Aorta (tissue), 5 donors: ENCODE measurements at places on chromosomes 2 and 18. TPM values are rescaled to one million over a fixed set of nuclear protein-coding genes. Genes with fewer than 3 reads are reported as not detected.

CAPN13 gene
- total RNA-seq = not detected

GRCh38 chr2:232286001-232286868, 92.3 kb upstream of the ALPP start:
- no peak for DNase-seq
- no peak overlapping the region for H3K27ac ChIP-seq
- no peaks in the 10 kb centered on the region for H3K4me1 ChIP-seq
- H3K36me3 ChIP-seq = peaks cover 1% of the 10 kb centered on the region
- H3K27me3 ChIP-seq = no peaks in the 10 kb centered on the region

DNA sequence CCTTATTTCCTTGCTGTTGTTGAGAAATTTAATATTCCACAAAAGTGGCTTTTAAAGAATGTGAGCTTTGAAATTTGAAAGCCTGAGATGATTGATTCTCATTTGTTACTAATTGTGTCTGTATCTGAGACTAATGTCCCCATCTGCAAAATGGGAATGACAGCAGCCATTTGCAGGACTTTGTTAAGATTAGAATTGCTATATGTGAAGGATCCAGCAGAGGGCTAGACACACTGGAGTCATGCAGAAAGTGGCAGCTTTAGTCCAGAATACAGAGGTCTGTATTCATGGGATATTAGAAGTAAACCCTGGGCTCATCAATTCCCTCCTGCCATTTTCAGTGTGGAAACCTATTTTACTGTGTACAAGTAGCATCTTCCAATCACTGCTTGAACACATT, 296.5 kb upstream of the GYPC start:
- H3K4me1 ChIP-seq = no peaks in the 10 kb centered on the region
- H3K36me3 ChIP-seq = no peaks in the 10 kb centered on the region
- no peak overlapping the region for H3K27ac ChIP-seq
- no peak for DNase-seq

DNA sequence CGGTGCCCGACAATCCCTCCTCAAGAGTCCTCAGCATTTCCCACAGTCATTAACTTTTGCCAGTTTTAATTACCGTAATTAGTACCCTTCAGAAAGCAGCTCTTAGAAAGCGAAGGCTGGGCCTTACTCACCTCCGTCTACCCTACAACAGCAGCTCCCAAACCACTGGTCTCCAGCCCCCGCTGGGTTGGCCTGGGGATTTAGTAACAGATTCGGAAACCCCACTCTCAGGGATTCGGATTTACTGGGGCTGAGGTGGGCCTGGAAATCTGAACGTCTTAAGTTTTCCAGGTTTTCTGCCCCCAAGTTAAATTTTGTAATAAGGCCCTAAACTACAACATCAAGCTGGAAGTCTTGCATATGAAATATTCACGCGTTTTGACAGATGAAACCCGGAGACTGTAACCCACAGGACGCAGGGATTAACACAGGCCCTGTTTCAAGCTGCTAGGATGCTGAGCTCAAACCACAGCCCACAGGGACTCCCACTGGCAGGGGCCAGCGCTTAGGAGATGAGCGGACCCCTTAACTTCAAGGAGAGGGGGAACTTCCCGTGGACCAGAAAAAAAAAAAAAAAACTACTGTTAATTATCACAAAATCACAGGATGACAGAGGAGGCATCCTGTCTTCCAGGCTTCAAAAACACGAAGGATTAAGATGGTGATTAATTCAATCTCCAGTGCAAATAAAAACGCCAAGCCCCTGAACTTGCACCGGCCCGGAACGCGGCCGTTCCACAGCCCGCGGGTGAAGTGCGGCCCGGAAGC, 985 bp downstream of the ILKAP start:
- H3K27me3 ChIP-seq = no peaks in the 10 kb centered on the region
- H3K36me3 ChIP-seq = no peaks in the 10 kb centered on the region
- DNase-seq = no peak
- peak overlapping the region; percentile 99 for H3K27ac ChIP-seq
- peak overlapping the region; percentile 99 for H3K4me3 ChIP-seq
- peaks cover 5% of the 10 kb centered on the region for H3K4me1 ChIP-seq

GRCh38 chr18:21391074-21391673, 149.1 kb downstream of the GREB1L start:
- peaks cover 3% of the 10 kb centered on the region for H3K4me1 ChIP-seq
- no peak overlapping the region for H3K4me3 ChIP-seq
- no peak for DNase-seq
- H3K27ac ChIP-seq = no peak overlapping the region
- no peaks in the 10 kb centered on the region for H3K36me3 ChIP-seq
- H3K27me3 ChIP-seq = no peaks in the 10 kb centered on the region

PSMA8 gene
- total RNA-seq = not detected

PRKAG3 gene
- 0.19 TPM for total RNA-seq

IL1F10 gene
- not detected for total RNA-seq

DNA sequence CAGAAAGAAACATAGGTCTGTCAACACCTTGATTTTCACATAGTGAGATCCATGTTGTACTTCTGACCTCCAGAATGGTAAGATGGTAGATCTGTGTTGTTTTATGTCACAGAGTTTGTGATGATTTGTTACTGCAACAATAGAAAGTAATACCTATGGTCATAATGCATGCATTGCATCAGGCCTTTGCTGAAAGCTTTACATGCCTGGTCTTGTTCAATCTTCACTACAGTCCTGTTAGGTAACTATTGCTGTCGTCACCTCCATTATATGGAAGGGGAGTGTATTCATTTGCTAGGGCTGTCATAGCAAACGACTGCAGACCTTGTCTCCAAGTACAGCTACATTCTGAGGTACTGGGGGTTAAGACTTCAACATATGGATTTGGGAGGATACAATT, 243.5 kb downstream of the ANAPC1 start:
- no peak for DNase-seq
- no peaks in the 10 kb centered on the region for H3K36me3 ChIP-seq
- no peaks in the 10 kb centered on the region for H3K27me3 ChIP-seq
- no peak overlapping the region for H3K4me3 ChIP-seq
- H3K4me1 ChIP-seq = no peaks in the 10 kb centered on the region

DNA sequence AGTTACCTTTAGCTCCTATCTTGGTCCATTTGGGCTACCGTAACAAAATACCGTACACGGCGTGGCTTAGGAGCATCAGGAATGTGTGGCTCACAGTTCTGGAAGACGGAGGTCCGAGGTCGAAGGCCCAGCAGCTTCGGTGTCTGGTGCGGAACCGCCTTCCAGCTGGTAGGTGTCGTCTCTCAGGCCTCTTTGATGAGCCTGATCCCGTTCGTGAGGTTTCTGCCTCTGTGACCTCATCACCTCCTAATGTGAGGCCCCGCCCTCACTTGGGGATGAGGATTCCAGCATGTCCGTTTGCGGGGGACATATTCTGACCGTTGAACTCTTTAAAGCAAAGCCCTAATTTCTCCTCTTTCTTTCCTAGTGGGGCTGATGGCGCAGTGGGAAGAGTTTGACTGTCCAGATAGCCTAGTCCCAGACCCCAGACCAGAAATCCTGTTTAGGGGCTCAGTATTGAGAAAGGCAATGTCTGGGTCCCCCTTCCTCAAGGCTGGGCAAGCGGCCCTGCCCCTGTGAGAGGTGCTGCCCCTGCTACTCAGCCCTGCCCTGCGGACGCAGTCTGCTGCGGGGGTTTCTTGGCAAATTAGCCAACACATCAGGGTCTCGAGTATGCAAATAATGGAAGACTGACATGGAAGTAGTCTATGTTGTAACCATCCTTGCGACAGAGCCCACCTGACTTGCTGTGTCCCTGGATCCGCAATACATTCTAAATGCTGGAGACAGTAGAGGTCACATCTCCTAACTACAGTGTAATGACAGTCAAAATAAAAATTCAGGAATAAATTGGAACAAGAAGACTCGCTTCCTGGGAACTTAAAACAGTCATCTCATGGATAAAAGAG, 128.0 kb downstream of the ASB1 start:
- no peaks in the 10 kb centered on the region for H3K4me1 ChIP-seq
- H3K27ac ChIP-seq = no peak overlapping the region
- no peak overlapping the region for H3K4me3 ChIP-seq
- no peaks in the 10 kb centered on the region for H3K27me3 ChIP-seq

DNA sequence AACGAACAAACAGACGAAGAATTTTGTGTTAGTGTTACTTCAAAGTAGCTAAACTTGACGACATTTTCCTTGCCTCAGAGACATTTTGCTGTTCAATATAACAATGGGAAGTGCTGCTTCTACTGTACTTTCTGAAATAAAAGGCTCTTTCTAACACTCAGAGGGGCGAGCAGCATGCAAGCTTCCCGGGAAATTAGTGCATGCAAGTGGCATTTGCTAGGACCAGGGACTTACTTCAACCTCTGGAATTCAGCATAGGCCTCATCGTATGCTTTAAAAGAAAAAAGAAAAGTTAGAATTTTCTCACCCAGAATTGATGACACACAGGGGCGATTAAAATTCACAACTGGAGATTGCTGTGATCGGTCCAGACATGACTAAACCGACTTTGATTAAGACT, 62.5 kb upstream of the LPIN2 start:
- no peaks in the 10 kb centered on the region for H3K4me1 ChIP-seq
- no peak for DNase-seq
- H3K27ac ChIP-seq = no peak overlapping the region

DNA sequence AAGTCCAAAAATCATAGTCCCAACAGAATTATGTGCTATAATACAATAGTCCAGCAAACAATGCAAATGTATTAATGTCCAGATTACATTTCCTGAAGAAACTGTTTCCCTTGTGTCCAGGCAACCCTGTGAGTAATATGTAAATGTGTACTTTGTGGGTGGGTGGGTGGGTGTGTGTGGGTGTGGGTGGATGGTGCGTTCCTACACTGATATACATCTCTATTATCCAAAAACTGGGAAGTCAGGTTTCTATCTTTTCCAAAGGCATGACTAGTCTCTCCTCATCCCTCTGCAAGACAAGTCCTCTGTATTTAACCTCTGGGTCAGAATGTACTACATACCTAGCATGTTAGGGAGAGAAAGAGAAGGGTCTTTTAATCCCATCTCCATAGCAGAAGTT, 71.6 kb downstream of the LNPK start:
- no peak overlapping the region for H3K4me3 ChIP-seq
- no peak overlapping the region for H3K27ac ChIP-seq
- no peaks in the 10 kb centered on the region for H3K4me1 ChIP-seq
- H3K27me3 ChIP-seq = no peaks in the 10 kb centered on the region

DNA sequence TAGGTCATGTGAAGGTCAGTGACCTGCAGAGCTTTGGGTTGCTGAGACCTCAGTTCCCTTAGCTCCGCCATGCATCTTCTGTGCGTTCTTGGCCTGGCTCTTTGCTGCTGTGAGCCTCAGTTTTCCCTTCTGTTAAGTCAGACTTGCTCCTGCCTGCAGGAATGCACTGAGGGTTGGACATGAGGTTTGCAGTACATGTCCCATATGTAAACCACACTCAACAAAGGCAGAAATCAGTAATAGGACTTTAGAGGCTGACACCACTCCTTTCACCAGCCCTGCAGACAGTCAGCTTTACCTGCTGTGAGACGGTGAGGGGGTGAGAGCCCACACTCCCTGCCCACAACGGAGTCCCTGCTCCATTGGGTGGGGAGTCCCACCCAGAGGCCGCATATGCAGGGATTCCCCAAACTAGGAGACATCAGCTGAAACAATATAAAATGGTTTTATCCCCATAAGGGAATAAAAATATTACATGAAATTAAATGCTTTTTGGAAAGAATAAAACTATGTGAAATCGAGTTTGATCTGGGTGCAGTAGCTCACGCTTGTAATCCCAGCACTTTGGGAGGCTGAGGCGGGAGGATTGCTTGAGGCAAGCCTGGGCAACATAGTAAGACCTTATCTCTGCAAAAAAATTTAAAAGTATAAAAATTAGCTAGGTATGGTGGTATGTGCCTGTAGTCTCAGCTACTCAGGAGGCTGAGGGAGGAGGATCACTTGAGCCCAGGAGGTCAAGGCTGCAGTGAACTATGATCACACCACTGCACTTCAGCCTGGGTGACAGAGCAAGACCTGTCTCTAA, 55.1 kb downstream of the MYO7B start:
- no peaks in the 10 kb centered on the region for H3K36me3 ChIP-seq
- H3K4me3 ChIP-seq = no peak overlapping the region
- H3K27ac ChIP-seq = no peak overlapping the region

DNA sequence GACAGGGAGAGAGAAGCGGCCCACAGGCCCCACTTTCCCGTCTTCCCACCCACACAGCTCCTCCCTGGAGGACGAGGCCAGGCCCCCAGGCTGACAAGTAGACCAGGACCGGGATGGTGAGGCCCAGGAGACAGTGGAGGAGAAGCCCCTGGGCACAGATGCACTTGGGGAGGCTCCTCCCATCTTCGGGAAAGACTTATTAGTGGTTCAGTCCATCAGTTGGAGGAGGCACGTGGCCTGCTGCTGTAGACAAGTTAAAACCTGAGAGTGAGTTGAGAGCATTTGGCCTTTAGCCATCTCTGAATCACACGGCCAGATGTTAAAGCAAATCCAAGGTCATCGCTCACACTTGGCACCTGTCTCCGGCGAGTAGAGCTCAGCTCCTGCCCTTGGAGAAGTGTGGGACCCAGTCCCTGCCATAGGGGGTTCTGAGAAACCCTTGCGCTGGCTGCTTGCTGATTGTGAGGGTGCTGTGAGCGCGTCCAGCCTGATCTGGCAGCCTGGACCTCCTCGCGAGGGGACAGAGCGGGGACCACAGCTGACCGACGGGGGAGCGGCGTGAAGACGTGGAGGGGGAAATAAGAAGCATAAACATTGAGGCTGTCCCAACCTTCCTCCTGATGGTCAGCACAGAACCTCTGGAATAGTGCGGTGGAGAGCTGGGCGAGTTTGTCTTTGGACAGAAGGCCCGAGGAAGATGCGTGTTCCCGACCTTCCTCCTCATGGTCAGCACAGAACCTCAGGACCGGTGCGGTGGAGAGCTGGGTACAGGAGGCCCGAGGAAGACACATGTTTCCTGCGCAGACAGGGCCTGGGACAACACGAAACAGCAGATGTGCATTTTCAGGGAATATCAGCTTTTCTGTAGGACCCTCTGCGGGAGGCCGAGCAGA, 24.7 kb upstream of the ALLC start:
- DNase-seq = peak; percentile 37
- no peak overlapping the region for H3K27ac ChIP-seq
- H3K36me3 ChIP-seq = no peaks in the 10 kb centered on the region
- no peaks in the 10 kb centered on the region for H3K4me1 ChIP-seq
- no peaks in the 10 kb centered on the region for H3K27me3 ChIP-seq
- no peak overlapping the region for H3K4me3 ChIP-seq

DNA sequence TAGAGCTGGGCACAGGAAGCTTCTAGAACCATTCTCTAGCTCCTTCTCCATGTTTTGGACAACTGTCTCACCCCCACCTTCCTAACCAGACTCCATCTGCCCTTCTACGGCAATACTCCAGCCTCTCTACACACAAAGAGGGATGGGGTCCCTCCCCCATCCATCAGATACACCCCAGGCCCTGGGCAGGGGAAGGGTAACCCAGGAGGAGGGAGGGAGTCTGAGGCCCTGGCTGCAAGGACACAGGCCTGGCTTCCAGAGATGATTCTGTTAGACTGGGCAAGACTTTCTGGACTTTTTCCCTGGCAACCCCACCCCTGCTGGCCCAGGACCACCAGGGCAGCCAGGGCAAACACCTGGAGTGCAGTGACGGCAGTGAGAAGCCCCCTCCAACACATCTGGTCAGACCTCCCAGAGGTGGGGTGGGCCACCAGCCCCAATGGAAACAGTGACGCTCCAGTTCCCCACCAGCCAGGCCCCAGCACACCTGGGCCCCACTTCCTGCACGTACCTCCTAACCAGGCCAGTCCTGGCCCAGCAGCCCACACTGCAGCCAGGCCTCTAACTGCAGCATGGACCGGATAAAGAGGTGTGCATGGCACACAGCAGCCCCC, 6.5 kb downstream of the CYP26B1 start:
- H3K4me3 ChIP-seq = no peak overlapping the region
- H3K4me1 ChIP-seq = no peaks in the 10 kb centered on the region
- peak; percentile 51 for DNase-seq
- H3K27ac ChIP-seq = no peak overlapping the region
- no peaks in the 10 kb centered on the region for H3K36me3 ChIP-seq

OTX1 gene
- total RNA-seq = not detected

SEH1L gene
- 45.9 TPM for total RNA-seq
